CD4-positive, alpha-beta T cell treated with Interleukin-6 at 100 ng/mL for 8 hours (primary cell): ENCODE measurements at places on chromosomes 6 and 20.

- DNase-seq = no peak
These were observed 41.4 kb downstream of the PKIB start for GRCh38 chr6:122651604-122652003.

GRCh38 chr6:41976794-41977484 lies 35.3 kb upstream of the CCND3 start:
- no peak for DNase-seq

- no peak for DNase-seq
These were observed 273.0 kb downstream of the PLCB1 start for GRCh38 chr20:8404912-8405635.

- DNase-seq = no peak
These were observed 71.7 kb downstream of the HIVEP1 start for GRCh38 chr6:12083763-12084162.

DNA sequence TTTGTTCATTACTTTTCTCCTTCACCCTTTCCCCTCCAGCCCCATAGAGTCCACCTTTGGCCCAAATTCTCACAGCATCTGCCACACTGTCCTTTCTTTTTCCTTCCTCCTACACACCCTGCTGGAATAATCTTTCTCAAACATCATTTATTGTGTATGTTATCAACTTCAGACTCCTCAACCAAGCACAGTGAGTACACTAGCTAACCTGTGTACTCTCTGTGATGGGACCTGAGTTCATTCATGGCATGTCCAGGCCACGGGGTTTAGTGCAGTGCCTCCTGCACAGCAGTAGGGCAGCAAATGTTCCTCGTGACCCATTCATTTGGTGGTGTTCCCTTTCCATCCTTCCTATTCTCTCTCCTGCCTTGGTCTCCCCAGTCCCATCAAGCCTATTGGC lies 7.1 kb upstream of the ARMC12 start:
- no peak for DNase-seq

DNA sequence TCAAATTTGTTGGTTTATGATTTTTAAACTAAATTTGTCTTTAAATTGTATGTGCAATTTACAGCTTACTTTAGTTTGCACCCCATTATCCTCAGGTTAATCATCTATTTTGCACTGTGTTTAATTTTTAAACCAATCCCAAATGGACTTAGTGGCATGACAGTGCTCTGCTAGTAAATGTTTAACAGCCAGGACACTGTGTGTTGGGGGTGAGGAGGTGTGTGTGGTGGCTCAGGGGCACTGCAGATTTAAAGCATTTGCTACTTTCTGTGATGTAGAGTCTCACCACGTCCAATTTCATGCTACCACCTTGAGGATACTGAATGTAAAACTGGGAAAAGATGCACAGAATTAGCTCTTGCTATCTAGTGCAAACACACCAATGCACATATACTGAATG lies 225.7 kb downstream of the HAO1 start:
- no peak for DNase-seq

- DNase-seq = no peak
These were observed 18.4 kb downstream of the PCIF1 start for GRCh38 chr20:45952861-45953260.

- DNase-seq = no peak
These were observed 363.4 kb downstream of the PHF3 start for GRCh38 chr6:63998991-63999390.

- DNase-seq = no peak
These were observed 842.0 kb upstream of the FLRT3 start for GRCh38 chr20:15179381-15179780.

- no peak for DNase-seq
These were observed at the start of gene OPRL1 for GRCh38 chr20:64080013-64080812. Gene OPRL1 (plus strand): TSS chr20:64080082. CDS start chr20:64092721, 12,639 bp downstream.

DNA sequence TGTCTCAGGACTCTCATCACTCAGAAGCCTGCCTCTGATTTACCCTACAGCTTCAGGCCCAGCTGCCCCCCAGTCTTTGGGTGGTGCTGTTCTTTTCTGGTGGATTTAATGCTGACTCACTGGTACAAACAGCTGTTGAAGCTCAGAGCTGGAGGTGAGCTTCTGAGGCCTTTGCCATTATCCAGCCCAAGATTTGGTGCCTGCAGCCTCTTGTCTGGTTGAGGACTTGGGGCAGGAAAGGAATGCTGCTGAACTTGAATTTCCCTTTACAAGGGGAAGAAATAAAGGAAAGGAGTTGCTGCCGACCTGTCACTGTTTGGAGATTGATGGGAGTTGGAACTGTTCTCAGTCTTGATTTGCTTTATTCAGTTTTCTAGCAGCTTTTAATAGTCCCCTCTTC lies 19.8 kb downstream of the ABCF1 start:
- DNase-seq = no peak

DNA sequence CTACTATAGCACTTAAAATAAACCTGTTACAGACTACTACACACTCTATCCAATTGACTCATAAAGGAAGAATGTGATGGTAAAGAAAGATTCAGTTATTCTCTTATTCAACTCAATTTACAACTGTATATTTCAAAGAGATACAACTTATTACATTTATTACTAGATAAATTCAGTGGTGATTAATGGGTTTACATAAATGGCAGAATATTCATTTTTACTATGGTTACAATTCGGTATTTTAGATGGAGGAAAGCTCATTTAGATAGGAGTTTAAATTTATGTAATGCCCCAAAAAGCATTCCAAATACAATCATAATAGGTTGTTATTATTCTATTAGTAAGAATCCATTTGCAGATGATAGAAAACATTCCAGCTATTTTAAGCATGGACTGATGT lies 439.1 kb upstream of the OPRM1 start:
- no peak for DNase-seq

- no peak for DNase-seq
These were observed 990 bp upstream of the TRAF3IP2 start for GRCh38 chr6:111606620-111607115.

GRCh38 chr6:31676322-31676903 lies 4.5 kb downstream of the LY6G5C start:
- no peak for DNase-seq

DNA sequence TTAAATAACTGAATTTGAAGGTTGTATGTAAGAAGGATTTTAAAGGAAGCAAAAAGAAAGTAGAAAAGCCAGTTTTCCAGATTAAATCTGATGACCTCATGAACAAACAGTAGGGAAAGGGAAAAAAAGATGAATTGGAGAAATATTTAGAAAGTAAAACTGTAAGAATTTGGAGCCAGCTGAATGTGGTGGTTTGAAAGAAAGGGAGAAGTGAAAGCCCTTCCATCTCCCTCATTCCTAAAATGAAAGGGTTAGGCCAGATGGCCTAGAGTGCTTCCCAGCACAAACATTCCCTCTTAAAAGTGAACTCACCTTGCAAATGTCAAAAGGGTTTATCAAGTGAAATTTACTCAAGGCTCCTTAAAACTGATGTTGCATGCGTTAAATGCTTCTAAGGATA lies 139.3 kb upstream of the COL21A1 start:
- no peak for DNase-seq

GRCh38 chr6:3390698-3391097 lies 66.2 kb downstream of the SLC22A23 start:
- no peak for DNase-seq

DNA sequence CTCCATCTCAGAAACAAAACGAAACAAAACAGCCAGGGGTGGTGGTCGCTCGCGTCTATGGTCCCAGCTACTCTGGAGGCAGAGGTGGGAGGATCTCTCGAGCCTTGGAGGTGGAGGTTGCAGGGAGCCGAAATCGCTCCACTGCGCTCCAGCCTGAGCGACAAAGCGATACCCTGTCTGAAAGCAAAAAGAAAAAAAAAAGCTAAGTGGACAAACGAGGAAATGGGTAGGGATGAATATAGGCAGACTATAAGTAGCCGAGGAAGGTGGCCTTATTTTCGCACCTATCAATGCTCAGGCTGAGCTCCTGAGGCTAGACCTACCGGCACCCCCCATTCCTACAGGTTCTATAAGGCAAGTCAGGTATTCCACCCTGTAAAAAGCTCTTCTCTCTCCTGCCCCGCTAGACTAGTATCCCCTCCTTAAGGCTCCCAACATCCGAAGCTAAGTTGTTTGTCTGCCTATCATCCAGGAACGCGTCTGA lies 650 bp upstream of the CASP8AP2 start:
- DNase-seq = no peak

- no peak for DNase-seq
These were observed 56.7 kb downstream of the APCDD1L start for GRCh38 chr20:58458342-58459057.

GRCh38 chr6:41488433-41489119 lies 57.6 kb upstream of the FOXP4 start:
- DNase-seq = no peak

- peak; percentile 43 for DNase-seq
These were observed 123.7 kb upstream of the BTN3A2 start for GRCh38 chr6:26241033-26241895.

GRCh38 chr20:37790900-37791299 lies 97.1 kb downstream of the CTNNBL1 start:
- no peak for DNase-seq

GRCh38 chr6:3196770-3197169 lies 30.7 kb downstream of the TUBB2B start:
- no peak for DNase-seq

DNA sequence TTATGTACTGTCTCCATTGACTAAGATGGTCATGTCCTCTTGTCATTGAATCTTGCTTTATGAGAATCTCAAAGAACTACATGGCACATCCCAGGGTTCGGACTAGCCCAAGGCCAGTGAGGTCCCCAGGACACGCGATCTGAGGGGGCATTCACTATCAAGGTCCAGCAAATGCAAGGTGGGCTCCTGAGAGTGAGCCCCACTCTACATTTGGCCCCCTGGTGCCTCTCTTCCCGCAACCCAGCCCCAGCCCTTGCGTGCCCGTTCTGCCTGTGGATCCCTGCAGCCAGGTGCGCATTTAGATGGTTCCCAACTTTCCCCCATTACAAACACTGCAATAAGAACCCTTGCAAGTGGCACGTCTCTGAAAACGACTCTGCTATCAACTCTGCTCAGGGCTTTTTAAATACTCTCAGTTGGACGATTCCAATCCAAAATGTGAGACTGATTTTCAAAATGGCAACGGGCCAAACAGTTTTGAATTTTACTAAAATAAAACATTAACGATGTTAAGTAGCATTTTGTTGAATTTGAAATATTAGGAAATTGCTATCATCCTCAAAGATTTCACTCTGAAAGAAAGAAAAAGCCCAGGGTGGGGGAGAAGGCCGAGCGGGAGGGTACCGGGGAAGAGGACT lies 59.6 kb downstream of the NFATC2 start:
- DNase-seq = no peak

DNA sequence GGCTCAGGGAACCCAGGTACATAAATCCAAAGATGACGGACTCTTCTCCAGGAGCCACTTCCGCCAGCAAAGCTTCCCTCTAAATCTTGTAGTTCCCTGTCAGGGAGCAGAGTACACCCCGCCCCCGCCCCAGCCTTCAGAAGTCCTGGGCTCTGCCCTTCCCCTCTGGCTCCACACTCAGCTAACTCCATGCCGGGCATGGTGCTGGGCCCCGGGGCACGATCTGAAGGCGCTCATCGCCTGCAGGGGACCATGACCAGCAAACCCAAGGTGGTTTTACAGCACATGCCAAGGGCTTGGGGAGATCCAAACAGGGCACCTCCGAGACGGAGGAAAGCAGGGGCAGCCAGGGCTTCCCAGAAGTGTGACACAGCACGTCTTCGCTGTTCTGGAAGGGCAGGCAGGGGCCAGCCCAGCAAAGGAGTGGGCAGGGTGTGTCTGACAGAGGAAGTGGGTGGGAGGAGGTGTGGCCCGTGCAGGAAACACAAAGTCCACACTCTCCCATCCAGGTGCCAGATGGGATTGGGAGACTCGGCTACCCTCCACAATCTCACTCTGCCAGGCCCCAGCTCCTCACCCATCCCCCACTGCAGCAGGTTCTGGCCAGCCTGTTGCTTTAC lies 41.6 kb upstream of the SLC22A2 start:
- DNase-seq = no peak

DNA sequence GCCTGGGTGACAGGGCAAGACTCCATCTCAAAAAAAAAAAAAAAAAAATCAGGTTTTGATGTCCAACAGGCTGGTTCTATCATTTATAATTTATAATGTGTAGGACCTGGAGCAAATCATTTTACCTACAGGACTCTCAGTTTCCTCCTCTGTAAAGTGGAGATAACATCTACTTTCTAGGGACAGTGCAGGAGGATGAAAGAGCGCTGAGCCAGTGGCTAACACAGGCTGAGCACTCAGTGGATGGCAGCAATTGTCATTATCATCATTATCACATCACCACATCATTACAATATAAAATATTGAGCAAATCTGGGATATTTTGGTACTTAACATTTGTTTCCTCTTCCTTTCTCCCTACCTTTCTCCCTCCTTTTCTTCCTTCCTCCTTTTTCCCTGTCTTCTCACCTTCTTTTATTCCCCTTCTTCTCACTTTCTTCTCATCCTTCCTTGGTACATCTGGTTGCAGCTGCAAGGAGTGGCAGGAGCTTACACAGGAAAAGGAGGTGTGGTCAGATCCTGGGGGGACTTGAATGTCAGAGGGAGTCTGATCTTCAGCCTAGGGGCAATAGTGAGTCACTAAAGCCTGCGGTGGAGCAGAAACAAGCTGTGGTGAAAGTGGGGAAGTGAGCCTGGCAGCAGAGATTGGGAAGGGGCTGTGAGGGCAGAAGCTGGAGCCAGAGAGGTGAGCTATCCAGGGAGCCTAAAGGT lies 24.6 kb upstream of the CTNNBL1 start:
- DNase-seq = no peak

DNA sequence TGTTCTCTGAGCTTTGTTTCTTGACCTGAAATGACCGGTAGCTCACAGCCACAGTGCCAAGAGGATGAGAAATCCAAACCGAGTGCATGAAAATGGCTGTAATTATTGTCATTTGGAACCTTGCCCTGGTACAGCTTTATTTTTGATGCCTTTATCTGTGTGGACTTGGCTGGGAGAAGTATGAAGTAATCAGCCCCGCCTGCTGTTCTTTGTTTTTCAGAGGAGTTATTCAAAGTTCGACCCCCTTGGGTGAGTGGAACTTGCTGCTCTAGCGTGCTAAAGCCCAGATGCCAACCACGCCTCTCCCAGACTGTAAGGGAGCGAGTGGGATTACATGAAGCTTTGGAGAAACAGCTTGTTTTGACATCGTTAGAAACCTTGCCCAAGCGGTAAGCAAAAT lies 48.3 kb downstream of the ECT2L start:
- DNase-seq = no peak

DNA sequence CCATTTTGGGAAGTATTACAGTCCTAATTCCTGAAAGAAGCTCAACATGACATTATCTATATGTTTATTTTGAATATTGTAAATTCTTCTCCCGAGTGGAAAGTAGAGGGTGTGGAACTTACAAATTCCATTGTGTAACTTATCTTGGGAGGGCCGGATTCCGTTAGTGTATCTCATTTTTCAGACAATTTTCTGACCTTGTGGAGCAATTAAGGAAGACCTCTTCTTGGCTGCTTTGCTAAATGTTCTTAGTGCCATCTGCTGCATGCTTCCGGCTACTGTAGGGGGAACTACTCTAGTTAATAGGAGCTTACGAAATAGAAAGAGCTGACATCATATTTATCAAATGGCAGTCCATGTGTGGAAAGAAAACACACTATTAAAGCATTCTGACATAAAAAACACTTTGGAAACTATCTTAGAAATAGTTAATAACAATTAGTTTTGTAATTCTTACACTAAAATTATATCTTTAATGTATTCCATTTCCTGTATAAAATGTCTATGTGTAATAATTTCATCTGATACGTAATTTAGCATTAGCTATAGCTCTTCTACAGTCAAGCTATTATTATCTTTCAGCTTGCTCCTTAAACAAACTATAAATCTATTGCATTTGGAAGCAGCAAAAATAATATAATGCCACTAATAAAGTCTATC lies 41.5 kb upstream of the KCNQ5 start:
- DNase-seq = no peak

- no peak for DNase-seq
These were observed 10.6 kb upstream of the RSPO3 start for GRCh38 chr6:127107916-127108315.
